ENCODE measurements at places on chromosomes 4 and X.

DNA sequence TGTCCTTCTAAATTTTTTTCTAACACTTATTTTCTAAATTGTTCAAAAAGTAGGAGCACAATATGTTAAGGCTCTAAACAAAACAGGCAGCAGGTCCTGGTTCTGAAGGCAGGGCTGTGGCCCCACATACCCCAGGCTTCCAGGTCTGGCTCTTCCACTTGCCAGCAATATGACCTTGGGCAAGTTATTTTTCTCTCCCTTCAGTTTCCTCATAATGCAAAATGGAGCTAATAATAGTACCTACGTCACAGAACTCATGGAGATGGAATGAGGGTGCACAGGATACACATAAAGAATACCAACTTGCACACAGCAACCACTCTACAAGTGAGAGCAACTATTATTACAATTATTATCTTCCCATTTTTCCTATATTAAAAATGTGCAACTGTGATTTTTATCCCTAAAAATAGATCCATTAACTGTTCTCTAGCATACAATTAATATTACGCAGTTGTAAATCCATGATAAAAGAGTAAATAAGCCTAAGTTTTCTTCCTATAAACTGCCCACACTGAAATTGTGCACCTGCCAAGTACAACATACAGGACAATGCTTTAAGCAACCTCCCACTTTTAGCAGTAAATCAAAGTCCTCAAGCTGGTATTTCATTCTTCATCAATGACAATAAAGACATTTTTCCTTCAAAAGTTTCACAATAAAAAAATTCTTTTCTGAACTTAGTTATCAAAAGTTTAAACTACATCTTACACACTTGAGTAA is 27.0 kb downstream of the OTUD4 start:
- DNase-seq, result no peak

GRCh38 chr4:27684610-27685011 is 824.0 kb downstream of the STIM2 start:
- no peak for DNase-seq

GRCh38 chr4:6332042-6332668 is 62.5 kb downstream of the WFS1 start:
- no peak for DNase-seq

- no peak for DNase-seq
Observed at GRCh38 chr4:129264008-129264657, 168.2 kb downstream of the C4orf33 start.

GRCh38 chrX:119698845-119699244 is 5.9 kb upstream of the SEPTIN6 start:
- no peak for DNase-seq

DNA sequence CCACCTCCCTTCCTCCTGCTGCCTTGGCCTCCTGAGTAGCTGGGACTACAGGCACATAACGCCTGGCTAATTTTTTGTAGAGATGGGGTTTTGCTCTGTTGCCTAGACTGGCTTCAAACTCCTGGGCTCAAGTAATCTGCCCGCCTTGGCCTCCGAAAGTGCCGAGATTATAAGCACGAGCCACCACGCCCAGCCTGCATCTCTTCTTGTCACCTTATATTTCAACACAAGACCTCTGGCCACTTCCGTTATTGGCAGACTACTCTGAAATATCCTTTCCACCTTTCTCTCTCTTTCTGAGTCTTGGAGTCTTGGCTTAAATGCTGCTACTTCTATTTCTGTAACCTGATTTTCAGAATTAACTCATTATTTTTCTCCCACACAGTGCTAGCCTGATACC is 5.6 kb downstream of the KIAA0232 start:
- DNase-seq, result no peak

DNA sequence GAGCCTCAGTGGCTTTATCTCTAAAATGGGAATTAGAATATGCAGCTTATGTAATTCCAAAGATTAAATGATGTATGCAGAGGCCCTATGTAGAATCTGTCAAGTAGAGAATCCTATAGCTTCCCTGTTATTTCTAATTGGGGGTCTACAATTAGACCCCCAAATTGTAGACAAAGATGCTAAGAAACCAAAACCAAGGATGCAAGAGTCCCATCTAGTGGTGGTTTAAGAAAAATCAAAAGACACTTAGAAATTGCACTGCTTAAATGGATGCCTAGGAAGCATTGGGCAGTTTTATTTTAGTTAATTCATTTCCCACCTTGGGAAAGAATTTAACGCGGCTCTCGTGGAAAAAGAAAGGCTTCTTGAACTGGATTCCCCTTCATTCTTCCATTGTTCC is 115.2 kb downstream of the GABRA2 start:
- no peak for DNase-seq

GRCh38 chrX:35868501-35868900 is 51.0 kb upstream of the CFAP47 start:
- no peak for DNase-seq

- no peak for DNase-seq
Observed at GRCh38 chrX:55715847-55716246, 1.7 kb upstream of the RRAGB start.

GRCh38 chr4:3437582-3437936 is 4.2 kb upstream of the HGFAC start:
- no peak for DNase-seq

GRCh38 chr4:152665691-152666395 is 14.0 kb downstream of the TMEM154 start:
- no peak for DNase-seq

DNA sequence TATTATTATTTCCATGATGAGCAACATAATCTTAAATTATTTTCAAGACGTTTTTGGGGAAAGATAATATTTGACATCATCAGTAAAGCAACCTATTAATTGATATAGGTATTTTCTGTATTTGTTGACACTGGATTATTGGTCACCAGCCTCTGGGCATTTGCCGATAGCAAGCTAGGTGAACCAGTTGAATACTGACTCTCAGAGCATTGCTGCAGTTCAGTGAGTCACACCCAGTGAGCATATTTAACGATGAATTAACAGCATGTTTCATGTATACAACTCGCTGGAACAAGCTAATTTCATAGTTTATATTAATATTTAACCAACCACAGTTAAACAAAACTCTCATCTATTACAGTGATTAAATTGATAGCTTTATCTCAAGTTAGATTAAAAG is 1006.0 kb upstream of the DIAPH2 start:
- no peak for DNase-seq

GRCh38 chr4:93791570-93792195 is 36.9 kb upstream of the ATOH1 start:
- no peak for DNase-seq

GRCh38 chr4:5100986-5101385 is 49.7 kb downstream of the STK32B start:
- DNase-seq, result no peak

GRCh38 chr4:960636-961350 is 12.6 kb downstream of the DGKQ start:
- no peak for DNase-seq

- no peak for DNase-seq
Observed at GRCh38 chr4:39865280-39865679, 112.4 kb downstream of the PDS5A start.

- DNase-seq, result no peak
Observed at GRCh38 chrX:123081776-123082175, 102.3 kb upstream of the GRIA3 start.

GRCh38 chrX:48736303-48736702 is 25.2 kb upstream of the GLOD5 start:
- no peak for DNase-seq

- no peak for DNase-seq
Observed at GRCh38 chr4:173924561-173924960, 358.9 kb downstream of the FBXO8 start.

DNA sequence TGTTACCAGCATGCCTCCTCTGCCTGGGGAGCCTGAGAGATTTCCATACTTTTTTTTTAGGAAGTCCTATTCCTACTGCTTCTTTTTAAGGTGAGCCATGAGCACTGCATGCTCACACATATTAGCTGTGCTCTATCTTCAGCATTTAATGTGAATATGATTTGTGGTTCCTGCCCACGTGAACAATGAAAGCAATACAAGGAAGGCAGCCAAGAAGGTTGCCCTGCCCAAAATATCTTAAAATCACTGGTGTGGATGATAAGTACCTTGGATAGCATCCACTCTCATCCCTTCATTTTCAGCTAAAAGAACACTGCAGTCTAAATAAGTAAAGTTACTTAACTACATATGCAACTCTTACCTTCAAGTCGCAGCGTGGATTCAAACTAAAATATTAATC is 607.5 kb downstream of the PACRGL start:
- DNase-seq, result no peak

- no peak for DNase-seq
Observed at GRCh38 chr4:10458177-10458576, 951 bp upstream of the ZNF518B start.

DNA sequence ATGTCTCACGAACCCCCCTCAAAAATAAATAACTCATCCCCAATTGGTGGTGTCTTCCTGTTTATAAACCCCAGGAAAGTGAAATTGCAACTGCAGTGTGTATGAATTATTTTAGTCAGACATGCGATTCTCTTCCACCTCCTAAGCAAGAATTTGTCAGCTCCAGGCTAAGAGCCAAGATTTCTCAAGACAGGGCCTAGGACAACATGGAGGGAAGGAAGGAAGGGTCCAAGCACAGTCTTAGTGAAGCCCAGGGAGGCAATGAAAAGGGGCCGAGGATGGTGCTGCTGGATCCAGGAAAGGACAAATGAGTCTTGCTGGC is 20.0 kb downstream of the SH3KBP1 start:
- DNase-seq, result no peak

- no peak for DNase-seq
Observed at GRCh38 chr4:76226418-76226817, 12.8 kb upstream of the SCARB2 start.

DNA sequence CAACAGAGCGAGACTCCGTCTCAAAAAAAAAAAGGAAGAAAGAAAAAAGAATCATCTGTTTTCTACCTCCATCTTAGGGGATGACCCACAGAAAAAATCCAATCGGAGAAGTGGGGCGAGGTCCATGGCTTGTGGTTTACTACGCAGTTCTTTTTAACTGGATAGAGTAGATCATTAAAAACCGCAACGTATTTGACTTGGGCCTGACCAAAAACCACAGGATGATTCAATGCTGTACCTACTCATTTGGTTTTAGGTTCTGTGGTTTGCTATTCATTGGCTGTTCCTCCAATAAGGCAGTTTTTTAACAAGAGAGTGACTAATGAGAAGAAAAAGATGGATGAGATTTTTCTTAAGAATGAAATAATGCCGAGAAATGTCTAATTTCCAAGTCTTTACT is 83.7 kb downstream of the FREM3 start:
- DNase-seq, result no peak

DNA sequence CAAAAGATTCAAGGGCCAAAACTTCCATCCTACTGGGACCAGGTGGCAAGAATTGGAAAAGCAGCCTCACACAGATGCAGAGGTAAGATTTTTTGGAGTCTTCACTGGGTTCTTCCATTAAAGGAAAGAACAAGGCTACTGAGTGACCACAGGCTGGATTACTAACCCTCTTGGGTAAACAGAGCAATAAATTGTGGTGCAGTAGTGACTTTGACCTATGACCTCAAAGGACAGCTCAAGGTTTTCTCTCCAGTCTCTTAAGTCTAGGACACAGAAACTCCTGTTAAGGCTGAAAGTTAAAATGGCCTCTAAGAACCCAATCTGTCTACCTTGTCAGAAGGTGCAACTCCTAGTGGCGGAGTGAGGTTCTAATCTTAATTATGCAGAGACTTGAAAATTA is 464.9 kb downstream of the SMARCA1 start:
- no peak for DNase-seq

GRCh38 chr4:145061318-145061920 is 36.6 kb downstream of the ANAPC10 start:
- no peak for DNase-seq

DNA sequence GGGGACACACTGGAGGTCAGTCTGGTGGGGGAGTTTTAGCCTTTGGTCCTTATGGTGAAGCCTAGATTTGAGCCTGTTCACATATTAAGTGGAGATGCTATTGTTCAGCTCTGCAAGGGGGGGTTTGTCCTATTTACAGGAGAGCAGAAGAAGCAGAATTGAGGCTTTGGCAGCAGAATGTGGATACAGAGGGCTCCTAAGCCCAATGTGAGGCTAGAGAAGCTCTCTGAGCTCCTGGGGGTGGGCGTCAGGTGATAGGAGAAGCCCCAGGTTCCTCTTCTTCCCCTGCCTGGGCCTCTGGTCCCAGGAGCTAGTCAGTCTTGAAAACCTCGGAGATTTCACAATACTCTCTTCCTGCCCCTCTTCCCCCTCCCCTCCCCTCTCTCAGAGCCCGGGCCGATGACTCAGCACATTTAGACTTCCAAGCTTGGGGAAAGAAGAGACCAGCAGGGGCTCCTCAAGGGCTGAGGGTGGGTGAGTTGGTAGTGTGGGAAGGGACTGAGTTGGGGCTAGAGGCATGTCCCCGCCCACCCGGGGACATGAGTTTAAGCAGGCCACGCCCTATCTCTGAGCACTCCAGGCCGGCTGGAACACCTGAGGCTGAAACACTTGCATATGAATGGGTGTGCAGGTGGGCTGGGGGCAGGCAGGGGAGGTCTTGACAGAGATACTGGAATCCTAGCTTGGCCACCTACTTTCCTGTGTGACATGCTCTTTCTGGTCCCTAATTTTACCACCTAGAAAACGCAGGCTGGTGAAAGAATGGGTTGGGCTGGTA is 3.4 kb downstream of the TFE3 start:
- DNase-seq, result peak; percentile 14

DNA sequence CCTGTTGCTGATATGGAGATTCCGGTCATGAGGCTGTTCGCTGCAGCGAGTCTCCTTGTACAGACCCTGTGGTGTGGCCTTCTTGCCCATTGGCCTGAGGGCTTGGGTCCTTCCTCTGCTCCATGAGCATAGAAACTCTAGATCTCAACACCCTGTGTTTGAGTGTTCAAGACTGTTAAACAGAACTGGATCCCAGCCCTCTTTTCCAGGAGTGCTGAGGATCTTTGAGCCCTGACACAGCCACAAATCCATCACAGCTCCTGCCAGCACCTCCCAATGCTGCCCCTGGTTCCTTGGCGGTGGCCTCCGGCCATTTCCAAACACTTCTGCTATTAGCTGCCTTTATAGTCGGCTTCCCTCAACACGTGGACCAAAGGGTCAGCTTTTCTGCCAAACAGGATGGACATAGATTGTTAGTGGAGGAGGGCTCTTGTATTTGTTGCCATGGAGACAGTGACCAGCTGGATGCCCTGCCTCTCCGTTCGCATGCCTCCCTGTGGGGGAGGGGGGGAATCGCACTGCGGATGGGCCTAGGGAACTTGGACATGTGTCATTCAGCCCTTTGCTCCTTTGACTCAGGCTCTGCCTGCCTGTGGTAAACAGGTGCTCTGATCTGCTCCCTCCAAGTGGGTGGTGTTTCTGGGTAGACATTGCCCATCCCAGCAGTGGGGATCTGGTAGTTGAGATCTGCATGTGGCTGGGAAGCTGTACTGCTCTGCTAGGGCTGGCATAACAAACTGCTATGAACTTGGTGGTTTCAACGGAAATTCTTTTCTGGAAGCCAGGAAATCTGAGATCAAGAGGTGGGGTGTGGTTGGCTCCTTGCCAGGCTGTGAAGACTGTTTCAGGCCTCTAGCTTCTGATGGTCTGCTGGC is 6.9 kb upstream of the WDR1 start:
- DNase-seq, result no peak

GRCh38 chrX:79601341-79602131 is 234.4 kb upstream of the ITM2A start:
- no peak for DNase-seq
